T-cell (primary cell): ENCODE measurements at places on chromosomes 12 and 14.

- DNase-seq, result no peak
Observed at GRCh38 chr12:22978962-22979361, 354.0 kb downstream of the ETNK1 start.

GRCh38 chr12:127667131-127667685 lies 599.8 kb upstream of the TMEM132C start:
- DNase-seq, result no peak

DNA sequence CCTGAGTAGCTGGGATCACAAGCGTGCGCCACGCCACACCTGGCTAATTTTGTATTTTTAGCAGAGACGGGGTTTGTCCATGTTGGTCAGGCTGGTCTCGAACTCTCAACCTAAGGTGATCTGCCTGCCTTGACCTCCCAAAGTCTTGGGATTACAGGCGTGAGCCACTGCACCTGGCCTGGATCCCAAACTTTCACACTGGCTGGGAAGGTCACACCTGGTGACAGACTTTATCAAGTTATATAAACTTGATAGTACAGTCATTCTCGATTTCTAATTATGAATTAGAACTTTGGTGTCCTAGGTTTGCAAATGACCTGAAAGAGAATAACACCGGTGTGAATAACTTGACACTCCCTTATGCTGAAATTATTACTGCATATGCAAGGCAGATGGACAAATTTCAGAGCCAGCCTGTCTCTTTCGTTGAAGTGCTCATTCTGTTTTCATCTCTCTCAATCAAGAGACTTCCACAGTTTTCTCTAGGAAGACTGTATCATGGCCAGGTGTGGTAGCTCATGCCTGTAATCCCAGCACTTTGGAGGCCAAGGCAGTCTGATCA lies 5.9 kb downstream of the PLBD1 start:
- DNase-seq, result no peak

GRCh38 chr14:92556863-92557543 lies 43.4 kb downstream of the RIN3 start:
- no peak for DNase-seq

DNA sequence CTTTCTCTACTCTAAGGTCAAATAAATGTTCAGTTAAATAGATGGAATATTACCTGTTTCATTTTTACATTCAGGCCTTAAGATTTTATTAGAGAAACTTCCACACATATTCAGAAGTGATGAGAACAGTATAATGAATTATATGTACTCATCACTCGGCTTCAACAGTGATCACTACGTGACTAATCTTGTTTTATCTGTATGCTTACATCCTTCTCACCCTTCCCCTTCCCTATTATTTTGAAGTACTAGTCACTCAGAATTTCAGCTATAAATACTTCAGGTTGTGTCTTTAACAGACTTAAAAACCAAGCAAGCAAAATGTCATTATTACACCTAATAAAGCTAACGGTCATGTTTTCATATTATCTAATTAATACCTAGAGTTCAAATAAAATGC lies 34.9 kb downstream of the ETV6 start:
- no peak for DNase-seq

DNA sequence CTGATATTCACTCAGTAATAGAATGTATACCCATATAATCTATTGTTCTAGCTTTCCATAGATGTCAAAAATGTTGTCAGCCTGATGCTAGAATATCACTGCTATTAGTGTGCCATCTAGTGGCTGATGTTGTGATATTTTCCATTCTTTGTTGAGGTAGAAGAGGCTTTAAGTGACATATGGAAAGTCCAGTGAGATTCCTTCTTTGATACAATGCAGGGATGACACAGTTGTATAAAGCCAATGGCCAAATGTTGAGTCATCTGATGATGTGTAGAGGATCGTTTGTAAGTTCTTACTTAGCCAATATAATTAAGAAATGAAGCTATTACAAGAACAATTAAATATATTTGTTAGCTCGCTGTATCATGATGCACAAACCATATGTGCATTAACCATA lies 58.1 kb upstream of the PCED1B start:
- no peak for DNase-seq

- no peak for DNase-seq
Observed at GRCh38 chr14:86997271-86997670, 995.7 kb downstream of the GALC start.

GRCh38 chr12:51818566-51819300 lies 29.8 kb downstream of the FIGNL2 start:
- no peak for DNase-seq

GRCh38 chr14:101950100-101950499 lies 14.3 kb upstream of the DYNC1H1 start:
- no peak for DNase-seq

DNA sequence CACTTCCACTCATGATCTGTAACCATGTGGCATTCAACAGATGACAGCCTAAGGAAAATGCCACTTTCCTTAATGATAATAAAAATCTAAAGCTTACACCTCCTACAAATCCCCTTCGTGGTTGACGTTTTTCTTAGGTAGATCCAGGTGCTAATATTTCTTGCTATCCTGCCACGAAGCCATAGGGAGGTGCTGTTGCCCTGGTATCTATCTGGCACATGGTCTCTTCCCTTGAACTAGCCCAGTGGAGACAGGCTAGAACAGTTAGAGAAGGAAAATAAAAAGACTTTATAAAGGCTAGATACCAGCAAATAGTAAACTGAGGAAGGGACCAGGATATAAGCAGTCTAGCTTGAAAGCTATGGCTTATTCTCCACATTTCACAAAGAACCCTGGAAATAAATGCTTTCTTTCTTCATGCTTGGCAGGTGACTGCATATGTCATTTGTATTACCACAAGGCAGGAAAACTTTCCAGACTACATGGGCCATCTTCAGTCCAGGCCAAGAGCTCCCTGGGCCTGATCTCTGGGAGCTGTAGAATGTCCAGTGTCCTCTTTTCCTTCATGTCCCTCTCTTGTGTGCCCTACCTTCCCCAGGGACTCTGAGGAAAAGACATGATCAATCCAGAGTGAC lies 15.3 kb downstream of the SPIC start:
- no peak for DNase-seq

- DNase-seq, result no peak
Observed at GRCh38 chr12:47205532-47206449, 126.0 kb upstream of the AMIGO2 start.

DNA sequence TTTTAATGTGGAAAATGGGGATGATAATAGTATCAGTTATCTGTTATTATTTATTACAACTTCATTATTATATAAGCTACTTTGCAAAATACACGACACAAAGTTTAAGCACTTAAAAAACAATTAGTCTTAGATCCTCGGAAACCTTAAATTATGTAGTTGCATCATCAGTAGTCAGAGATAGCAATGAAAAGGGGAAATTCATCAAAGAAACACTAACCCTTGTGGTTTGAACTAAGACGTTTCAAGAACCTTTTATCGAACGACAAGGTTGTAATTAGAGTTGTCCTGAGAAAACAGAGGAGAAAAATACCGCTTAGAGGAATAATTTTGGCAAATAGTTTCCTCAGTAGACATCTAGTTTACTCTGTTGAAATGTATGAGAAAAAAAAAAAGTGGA lies 198.5 kb downstream of the PTPRO start:
- no peak for DNase-seq

DNA sequence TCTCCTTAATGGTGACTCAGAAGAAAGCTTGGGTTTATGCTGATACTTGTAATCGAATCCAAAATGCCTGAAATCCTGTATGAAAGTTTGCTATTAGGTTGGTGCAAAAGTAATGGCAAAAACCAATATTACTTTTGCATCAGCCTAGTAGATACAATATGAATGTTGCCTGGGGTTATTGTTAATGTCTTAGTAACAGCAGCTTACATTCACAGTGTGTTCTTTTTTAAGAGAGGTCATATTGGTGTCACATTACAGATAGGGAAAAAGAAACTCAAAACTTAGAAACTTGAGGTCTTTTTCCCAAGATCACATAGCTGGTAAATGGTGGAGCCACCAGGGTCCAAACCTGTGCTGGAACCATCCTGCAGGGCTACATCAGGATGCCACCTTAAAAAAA lies 25.2 kb downstream of the SRGAP1 start:
- no peak for DNase-seq

GRCh38 chr14:94009767-94010166 lies 12.7 kb downstream of the CCDC197 start:
- DNase-seq, result no peak

DNA sequence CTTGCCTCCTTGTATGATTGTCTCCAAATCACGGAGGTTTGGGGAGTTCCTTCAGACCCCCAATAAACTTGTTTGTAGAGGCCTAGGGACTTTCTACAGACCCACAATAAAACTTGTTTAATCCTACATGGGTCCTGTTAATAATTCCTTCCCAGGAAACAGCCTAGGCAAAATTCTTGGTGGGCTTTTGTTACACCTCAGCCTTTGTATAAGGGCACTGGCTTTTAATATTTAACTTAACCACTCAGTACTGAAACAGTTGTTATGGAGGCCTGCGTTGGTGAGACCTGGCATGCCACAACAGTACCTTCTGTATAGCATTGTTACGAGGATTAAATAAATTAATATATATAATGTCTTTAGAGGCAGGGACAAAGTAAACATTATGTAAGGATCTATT lies 32.7 kb upstream of the FAR2 start:
- DNase-seq, result no peak

DNA sequence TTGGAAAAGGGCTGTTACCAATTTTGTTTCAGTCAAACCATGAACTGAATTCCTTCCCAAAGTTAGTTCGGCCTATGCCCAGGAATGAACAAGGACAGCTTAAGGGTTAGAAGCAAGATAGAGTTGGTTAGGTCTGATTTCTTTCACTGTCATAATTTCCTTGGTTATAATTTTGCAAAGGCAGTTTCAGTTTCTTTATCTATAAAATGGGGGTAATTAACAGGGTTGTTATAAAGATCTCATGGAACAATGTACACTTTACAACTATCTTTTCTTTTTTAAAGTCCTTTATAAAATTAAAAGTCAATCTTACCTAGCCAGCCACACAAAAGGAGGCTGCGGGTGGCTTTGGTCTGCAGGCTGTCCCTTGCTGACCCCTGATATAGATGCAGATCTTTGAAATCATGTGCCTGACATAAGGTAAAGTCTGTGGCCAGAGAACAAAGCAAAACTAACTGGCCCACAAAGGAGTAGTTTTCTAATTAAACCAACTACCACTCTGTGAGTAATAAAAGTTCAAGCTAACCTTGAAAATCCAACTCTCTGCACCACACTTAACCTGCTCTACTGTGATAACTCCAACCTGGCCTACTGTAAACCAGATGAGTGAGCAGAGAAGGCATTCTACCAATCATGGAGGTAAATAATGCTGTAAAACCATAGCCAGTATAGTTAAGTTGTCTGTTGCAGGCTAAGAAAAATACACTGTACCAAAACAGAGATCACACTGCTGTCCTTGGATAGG lies 49.5 kb downstream of the SLC38A1 start:
- no peak for DNase-seq

- DNase-seq, result no peak
Observed at GRCh38 chr14:96060186-96060933, 21.2 kb downstream of the C14orf132 start.

DNA sequence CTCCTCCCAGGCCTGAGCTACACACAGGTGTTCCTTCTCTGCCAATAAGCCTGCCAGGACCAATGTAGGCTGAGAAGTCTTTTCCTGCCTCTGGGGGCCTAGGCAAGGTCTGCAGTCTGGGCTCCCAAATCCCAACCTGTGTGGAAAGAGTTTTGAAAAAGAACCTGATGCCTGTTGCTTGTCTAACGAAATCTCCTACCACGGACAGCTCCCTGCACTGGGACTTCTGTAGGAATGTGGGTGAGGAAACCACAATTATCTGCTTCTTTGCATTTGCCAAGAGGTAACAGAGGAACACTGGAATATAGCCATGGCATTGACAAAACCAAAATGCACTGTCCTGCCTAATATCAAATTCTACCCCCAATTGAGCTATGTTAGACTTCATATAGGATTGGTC lies 877.0 kb upstream of the TMEM132C start:
- no peak for DNase-seq

DNA sequence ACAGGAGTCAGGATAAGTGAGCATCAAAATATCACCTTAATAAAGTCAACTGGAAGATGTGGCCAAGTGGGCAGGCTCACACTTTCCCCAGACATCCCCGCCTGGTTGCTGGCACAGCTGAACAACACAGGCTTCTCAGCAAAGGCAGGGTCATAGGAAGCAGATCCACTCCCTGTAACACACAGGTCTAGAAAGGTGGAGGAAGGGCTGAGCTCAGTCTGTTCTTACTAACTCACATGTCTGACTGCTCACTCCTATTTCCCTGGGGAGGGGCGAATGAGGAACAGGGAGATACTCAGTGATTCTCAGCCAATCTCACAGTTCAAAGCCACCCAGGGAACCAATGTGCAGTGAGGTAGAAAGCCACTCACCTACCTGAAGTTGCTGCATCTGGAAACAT lies 45.0 kb upstream of the AMN1 start:
- DNase-seq, result no peak
